ENCODE measurements at places on chromosomes 3 and 15.

- DNase-seq, result no peak
Observed at GRCh38 chr3:177894081-177894728, 642.0 kb upstream of the KCNMB2 start.

GRCh38 chr3:121648219-121648958 is 12.3 kb downstream of the HCLS1 start:
- DNase-seq, result no peak

- DNase-seq, result no peak
Observed at GRCh38 chr3:27943106-27943505, 221.0 kb upstream of the EOMES start.

GRCh38 chr15:79898369-79898768 is 1.6 kb upstream of the MTHFS start:
- no peak for DNase-seq

- no peak for DNase-seq
Observed at GRCh38 chr3:190131329-190131728, 10.6 kb upstream of the P3H2 start.

DNA sequence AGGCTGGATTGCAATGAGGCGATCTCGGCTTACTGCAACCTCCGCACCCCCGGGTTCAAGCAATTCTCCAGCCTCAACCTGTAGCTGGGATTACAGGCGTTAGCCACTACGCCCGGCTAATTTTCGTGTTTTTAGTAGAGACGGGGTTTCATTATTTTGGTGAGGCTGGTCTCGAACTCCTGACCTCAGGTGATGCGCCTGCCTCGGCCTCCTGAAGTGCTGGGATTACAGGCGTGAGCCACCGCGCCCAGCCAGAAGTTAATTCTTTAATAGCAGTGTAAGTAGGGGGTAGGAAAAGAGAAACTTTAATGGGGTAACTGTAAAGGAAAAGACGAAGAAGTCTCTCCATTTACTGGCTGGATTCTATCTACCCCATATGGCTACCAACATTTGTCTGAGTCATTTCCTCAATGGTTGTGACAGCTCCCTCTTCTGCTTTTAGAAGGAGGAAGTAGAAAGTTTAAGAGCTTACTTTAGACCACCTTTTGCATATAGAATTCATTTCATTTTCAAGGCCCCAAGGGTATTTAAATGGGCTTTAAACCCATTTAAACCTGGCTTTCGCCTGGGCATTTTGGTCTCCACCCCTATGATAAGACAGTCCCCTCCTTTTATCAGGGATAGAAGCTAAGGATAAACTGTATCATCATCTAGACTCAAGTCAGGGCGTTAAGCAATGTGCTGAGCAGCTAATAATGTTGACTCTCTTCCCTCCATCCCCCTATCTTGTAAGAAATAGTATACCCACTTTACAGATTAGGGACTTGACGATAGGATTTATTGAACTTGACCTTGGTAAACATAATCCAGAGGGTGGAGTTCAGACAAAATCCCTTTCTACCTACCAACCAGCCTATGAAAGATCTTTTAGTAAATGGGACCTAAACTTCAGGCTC is 1.1 kb upstream of the CDV3 start:
- DNase-seq, result no peak

- no peak for DNase-seq
Observed at GRCh38 chr15:69804786-69805185, 292.9 kb downstream of the TLE3 start.

- no peak for DNase-seq
Observed at GRCh38 chr3:59234884-59235633, 185.2 kb upstream of the CFAP20DC start.

- no peak for DNase-seq
Observed at GRCh38 chr3:156818890-156819289, 7.3 kb upstream of the LEKR1 start.

DNA sequence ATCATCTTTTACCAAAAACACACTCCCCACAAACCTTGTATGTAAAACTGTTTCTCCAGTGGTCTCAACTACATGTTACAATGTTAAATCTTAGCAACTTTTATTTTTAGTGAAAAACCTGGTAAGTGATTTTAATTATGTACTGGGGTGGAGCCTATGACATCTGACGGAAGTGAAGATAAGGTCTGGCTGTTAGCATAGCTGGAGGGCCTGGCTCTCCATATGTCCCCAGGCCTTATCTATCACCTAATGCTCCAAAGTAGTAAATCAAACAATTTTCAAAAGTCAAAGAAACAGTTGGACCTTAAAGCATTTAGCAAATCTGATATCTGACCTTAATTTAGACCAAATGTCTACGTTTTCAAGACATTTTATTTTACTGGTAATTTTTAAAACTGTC is 173.6 kb upstream of the SMAD3 start:
- no peak for DNase-seq

DNA sequence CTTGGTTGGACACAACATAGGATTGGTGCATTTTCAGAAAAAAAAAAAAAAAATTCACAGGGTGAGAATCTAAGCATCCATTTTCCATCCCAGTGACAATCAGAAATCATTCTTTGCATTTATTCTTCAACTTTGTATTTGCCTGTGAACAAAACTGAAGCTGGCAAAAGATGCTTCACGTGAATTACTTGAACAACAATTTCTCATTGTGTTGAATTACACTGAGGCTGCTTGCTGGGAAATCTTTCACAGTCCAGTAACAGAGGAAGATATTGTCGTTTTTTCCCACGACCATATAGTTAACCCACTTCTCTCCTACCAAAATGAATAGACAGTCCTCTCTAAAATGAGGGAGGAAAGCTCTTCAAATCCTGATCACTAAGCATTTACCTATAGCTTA is 4.3 kb upstream of the SLCO3A1 start:
- no peak for DNase-seq

Data from NCI-H1092 treated with DMSO at 0.1 percent for 48 hours (cell line).